ENCODE measurements at places on chromosomes 3 and 15.

DNA sequence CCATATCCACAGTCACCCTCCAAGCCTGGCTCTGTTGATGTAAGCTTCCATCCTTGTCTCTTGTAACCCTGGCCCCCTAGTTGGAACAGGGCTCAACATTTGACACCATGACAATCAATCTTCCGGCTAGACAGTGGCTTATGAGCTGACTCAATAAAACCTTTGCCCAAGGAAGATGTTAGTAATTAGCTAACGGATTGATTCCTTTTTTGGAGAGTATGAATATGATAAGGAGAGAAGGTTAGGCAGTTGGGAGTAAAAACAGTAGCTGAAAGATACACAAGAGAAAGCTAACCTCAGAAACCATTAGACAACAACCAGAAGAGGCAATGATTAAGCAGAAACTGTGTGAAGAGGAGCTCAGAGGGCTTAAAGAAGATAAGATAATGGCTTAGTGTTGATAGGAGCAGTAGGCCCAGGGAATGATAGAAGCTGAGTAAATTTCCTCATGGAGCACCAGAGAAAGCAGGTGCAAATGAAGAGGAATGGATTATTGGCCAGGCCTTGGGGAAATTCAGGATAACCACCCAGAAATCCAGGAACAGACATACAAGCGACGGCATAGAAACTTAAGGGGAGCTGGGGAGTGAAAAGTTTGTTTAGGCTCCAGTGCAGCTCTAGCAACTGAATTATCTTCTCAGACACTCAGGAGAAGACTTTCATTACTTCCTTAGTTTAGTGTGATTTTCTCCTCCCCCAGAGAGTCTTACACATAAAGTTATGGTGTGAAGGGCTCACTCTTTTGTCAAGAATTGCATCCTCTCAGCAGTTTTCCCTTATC lies 7.8 kb upstream of the RFX7 start:
- H3K4me1 ChIP-seq, result peaks cover 21% of the 10 kb centered on the region
- H3K27ac ChIP-seq, result no peak overlapping the region
- H3K36me3 ChIP-seq, result no peaks in the 10 kb centered on the region
- no peak overlapping the region for H3K4me3 ChIP-seq
- no peaks in the 10 kb centered on the region for H3K27me3 ChIP-seq

GRCh38 chr3:71865727-71866126 lies 80.8 kb upstream of the PROK2 start:
- H3K4me1 ChIP-seq, result peaks cover 7% of the 10 kb centered on the region
- H3K27me3 ChIP-seq, result peaks cover 4% of the 10 kb centered on the region
- DNase-seq, result no peak
- H3K4me3 ChIP-seq, result no peak overlapping the region
- peaks cover 1% of the 10 kb centered on the region for H3K36me3 ChIP-seq

DNA sequence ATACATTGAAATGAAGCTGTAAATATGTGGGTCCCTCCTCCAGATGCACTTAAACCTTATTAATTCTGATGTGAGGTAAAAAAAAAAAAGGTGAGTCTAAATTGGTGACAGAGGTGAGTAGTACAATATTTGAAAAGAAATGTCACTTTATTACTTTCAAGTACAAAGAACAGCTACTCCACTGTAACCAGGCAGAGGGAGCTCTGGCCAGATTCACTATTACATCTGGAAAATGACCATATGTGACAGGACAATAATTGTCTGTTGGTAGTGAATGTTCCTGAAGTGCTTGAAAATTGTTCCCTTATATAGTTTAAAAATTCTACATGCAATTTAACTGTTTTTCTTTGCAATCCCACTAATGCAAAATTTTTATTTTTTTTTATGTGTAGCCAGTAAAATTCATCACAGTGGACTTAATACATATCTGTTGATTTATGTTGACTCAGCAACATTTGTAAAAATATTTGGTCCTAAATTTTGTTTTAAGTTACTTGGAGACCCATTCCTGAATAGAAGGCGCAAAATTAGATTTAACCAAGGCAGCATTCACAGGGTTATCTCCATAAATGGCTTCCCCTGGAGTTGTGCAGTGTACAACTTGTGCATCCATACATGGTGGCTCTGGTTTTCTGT lies 231.9 kb upstream of the TBC1D5 start:
- H3K4me3 ChIP-seq, result no peak overlapping the region
- peaks cover 24% of the 10 kb centered on the region for H3K4me1 ChIP-seq
- no peaks in the 10 kb centered on the region for H3K36me3 ChIP-seq
- H3K27ac ChIP-seq, result no peak overlapping the region
- no peaks in the 10 kb centered on the region for H3K27me3 ChIP-seq
- DNase-seq, result no peak

DNA sequence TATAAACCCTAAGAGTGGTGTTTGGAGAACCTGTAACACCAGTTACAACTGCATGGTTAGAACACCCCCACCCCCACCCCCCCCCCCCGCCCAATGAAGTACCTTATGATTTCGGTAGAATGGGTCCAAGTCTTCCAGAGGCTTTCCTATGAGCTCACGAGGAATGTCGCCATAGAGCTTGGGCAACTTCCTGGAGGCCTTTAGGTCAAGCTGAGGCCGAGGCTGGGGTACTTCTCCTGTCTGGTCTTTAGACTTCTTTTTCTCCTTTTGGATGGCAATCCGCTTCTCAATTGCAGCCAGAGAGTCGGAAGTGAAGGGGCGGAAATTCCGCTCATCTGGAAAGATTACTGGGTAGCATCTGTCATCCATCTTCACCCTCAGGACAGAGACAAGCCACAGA lies 101.8 kb downstream of the SCN11A start:
- H3K27ac ChIP-seq, result no peak overlapping the region
- no peak for DNase-seq
- H3K4me3 ChIP-seq, result no peak overlapping the region
- no peaks in the 10 kb centered on the region for H3K27me3 ChIP-seq
- H3K4me1 ChIP-seq, result no peaks in the 10 kb centered on the region

DNA sequence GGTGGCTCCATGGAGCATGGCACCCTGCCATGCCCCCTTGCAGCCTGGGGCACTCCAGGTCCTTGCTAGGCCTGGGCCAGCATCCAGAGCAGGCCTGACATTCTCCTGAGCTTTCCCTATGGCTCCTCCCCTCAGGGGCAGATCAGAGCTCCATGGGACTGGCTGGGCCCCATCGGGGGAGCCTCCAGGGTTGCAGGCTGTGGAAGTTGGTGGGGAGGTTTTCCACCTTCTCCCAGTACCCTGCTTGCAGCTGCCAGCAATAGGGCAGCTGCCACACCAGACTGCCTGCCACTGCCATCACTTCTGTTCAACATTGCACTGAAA lies 75.7 kb upstream of the TP63 start:
- no peak overlapping the region for H3K27ac ChIP-seq
- H3K27me3 ChIP-seq, result no peaks in the 10 kb centered on the region
- no peaks in the 10 kb centered on the region for H3K4me1 ChIP-seq
- no peaks in the 10 kb centered on the region for H3K36me3 ChIP-seq
